ENCODE measurements at places on chromosomes 11 and 22. TPM values are rescaled to one million over a fixed set of nuclear protein-coding genes. Genes with fewer than 3 reads are reported as not detected.

DNA sequence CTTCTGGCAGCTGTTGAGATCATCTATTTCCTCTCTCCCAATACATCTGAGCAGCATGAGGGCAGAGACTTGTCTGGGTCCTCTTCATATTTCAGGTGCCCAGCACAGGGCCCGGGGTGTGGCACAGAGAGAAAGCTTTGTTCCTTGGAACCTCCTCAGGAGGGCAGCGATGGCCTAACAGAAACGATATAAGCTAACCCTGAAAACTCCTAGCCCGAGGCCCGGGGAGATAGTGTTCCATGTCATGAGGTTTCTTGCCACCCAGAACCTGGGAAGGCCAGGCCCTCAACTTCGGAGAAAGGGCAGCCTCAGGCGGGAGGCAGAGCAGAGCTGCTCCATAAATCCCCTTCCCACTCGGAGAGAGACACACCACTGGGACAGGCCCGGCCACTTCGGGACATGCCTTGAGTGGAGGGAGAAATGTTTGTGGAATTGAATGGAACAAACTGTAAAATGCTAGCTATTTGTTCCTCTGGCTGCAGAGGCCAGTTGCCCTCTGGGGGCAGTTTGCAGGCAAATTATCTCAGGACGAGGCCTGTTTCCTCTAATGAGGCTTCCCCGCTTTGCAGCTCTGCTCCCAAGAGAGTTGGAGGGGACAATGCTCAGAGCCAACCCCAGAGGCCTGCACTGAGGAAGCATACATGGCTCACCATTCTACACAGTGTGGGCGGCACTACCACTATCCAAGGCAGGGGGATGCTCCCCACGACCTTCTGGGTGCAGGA lies 11.6 kb downstream of the ARRB1 start:
- DNase-seq = no peak

GRCh38 chr11:111312076-111312475 lies 13.7 kb downstream of the POU2AF3 start:
- no peak for DNase-seq

Gene ST14
- 59.3 TPM for polyA plus RNA-seq

DNA sequence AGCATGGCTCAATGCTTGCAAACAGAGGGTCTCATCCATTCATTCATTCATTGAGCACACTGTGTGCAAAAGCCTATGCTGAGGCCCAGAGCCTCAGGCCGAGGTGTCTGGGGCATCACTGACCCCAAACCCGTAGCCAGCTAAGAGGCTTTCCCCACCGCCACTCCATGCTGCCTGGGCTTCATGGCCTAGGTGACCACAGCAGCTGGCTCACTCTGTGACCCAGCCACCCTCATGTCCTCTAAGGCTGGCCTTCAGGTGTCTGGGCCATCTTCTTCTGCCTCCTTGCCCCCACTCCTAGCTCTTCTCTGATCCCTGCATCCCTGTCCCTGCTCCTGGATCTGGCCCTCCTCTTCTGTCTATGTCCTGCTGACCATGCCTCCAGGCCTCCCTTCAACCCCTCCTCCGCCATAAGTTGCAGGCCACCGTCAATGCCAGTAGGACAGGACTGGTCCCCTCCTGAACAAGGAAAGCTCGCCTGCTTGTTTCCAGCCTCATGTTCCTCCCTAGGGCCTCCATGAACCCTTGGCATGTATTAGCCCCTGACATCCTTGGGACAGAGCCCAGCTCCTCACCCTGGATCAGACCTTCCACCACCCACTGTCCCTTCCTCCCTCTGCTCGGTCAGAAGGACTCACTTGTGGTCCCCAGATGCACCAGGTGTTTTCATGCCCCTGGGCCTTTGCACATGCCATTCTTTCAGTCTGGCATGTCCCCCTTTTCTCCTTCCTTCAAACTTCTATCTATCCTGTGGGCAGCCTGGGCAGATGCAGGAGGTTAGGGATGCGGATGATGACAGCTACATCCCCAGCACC lies 92.8 kb downstream of the MYEOV start:
- DNase-seq = no peak

DNA sequence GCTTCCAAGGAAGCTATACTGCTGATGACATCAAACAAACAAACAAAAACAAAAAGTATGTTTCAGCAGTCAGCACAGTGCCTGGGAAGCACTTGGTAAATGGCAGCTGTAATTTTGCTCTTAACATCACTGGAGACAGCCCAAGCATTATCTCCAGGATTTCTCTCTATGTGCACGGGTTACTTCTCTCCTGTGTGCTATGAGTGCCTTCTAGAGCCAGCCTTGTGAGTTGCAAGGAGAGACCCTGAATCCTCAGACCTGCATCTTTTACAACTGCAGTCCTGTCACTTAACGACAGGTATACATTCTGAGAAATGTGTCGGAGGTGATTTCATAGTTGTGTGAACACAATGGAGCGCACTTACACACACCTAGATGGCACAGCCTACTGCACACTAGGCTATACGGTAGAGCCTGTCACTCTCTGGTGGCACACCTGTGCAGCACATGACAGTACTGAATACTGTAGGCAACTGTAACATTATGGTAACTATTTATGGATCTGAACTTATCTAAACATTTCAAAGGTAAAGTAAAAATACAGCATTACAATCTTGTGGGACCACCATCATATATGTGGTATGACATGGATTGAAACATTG lies 662.5 kb upstream of the B3GAT1 start:
- peak; percentile 34 for DNase-seq
